HFF-Myc (cell line): ENCODE measurements at places on chromosomes 1 and 21.

DNA sequence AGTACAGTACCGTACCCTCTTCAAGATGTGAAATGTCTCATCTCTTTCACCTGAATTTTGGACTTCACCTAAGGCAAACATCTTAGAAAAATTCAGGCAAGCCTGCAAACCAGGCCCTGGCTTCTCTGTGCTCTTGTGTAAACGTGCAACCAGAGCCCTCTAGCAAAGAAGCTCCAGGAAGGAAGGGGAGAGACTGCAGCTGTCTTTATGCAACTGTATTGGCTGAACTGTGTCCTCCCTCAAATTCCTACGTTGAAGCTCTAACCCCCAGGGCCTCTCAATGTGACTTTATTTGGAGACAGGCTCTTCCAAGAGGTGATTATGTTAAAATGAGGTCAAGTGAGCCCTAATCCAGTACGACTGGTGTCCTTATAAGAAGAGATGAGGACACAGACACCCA lies 60.3 kb downstream of the SLC45A1 start:
- DNase-seq = no peak

GRCh38 chr1:27071049-27071416 lies 58.4 kb upstream of the TENT5B start:
- peak; percentile 60 for DNase-seq

DNA sequence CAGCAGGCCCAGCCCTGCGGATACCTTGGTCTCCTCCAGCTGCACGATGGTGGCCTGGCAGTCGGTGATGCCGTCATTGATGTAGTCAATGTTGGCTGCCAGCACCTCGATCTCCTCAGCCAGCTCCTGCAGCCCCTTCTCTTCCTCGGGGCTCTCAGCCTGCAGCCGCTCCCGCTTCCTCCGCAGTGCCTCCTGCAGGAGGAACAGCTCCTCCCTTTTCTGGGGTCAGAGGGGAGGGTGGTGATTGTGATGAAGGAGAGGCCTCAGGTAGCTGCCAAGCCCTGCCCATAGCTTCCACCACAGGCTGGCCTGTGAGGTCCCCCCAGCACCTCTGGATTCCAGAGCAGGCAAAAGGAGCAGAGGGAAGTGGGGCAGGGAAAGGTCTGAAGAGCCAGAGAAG lies 33.4 kb downstream of the KIF21B start:
- DNase-seq = no peak

- DNase-seq = no peak
Measured at GRCh38 chr1:184909019-184909418, 65.3 kb downstream of the NIBAN1 start.

GRCh38 chr21:42746240-42746592 lies 92.8 kb downstream of the PDE9A start:
- no peak for DNase-seq

DNA sequence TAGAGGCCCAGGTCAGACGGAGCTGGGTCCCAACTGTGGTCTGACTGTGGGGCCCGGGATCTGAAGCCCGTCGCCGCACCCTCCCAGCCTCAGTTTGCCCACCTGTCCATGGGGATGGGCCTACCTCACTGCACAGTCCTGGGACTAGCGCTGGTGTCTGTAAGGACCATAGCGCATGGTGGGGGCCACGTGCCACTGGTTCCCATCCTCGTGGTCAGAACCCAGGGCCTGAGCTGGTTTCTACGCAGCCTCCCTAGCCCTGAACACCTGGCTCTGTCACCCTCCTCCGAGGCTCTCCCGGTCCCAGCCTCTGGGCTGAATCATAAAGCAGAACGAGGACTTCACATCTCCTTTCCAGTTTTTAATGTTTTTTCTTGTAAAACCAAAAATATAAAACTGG lies 46.7 kb downstream of the DMRTB1 start:
- DNase-seq = no peak
